Pancreas (tissue), 10 donors: ENCODE measurements at places on chromosomes 3 and 15. TPM values are rescaled to one million over a fixed set of nuclear protein-coding genes. Genes with fewer than 3 reads are reported as not detected.

Gene LMCD1
- 21.0 TPM for total RNA-seq

Gene NANOGP8
- total RNA-seq: 0.43 TPM

Gene DLL4
- total RNA-seq: 2.1 TPM

Gene ZDHHC19
- 0.21 TPM for total RNA-seq

- H3K4me1 ChIP-seq: no peaks in the 10 kb centered on the region
- H3K4me3 ChIP-seq: no peak overlapping the region
- H3K36me3 ChIP-seq: no peaks in the 10 kb centered on the region
- no peak overlapping the region for H3K27ac ChIP-seq
- no peak for DNase-seq
- H3K27me3 ChIP-seq: no peaks in the 10 kb centered on the region
These were observed 494.7 kb upstream of the NECTIN3 start for GRCh38 chr3:110576960-110577359.

DNA sequence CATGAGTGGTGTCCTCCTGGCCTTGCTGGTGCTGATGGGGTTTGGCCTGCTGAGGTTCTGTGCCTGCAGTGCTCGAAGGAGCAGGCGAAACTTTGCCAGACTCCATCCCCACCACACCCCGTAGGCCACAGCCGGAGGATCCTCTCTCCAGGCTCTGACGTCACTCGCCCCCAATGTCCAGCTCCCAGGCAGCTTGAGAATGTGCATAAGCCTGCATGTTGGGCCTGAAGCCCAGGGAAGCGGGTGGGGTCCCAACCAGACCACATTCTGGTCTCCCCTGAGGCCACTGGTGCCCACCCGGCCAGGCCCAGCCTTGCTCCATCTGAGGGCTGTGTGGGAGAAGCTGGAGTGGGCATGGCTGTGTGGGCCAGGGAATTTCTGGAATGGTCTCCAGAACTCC lies 109.8 kb downstream of the ASB7 start:
- peaks cover 19% of the 10 kb centered on the region for H3K4me1 ChIP-seq
- no peaks in the 10 kb centered on the region for H3K36me3 ChIP-seq
- H3K27ac ChIP-seq: peak overlapping the region; percentile 70
- H3K27me3 ChIP-seq: no peaks in the 10 kb centered on the region
- peak; percentile 8 for DNase-seq
- no peak overlapping the region for H3K4me3 ChIP-seq
